ENCODE measurements at places on chromosomes 1 and 21.
A peak's percentile ranks its signal among the peaks of the same experiment; 100 is the strongest.

DNA sequence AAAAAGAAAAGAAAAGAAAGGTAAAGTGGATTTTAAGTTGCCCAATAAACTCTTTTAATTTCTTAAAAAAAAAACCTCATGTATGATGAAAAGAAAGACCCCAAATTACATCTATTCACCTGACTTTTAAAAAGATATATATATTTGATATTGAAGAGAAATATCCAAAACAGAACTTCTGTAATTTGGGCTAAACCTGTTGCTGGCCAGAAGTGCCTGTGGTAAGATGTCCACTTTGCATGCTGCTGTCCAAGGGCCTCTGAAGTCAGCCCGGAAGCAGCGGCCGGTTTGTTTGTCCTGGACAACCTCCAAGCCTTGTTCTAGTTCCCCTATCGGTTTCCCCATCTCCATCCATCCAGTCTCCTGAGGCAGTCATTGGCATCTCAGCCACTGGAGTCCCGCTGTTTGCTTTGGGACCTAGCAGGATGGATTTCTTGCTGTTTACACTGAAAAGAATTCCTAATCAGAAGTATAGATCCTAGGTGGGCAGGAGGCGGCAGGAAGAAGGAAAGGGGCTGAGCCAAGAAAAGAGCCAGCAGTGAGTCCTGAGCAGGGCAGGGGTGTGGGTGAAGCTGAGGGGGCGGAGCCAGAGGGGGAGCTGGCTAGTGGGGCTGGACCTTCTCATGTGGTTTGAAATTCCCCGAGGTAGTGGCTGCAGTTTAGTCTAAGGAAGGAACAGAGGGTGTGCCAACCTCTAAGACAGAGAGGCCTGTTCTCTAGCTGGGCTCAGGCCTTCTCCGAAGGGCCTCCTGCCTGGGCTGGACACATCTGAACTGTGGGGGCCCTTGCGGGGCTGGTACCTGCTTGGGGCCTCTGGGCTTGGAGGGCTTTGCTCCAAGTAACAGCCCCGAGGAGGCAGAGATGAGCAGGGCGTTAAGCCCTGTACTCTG, 3.3 kb downstream of the NCMAP start:
- DNase-seq: peak; percentile 67

GRCh38 chr1:34478515-34479076, 276.3 kb upstream of the GJB5 start:
- DNase-seq: no peak

GRCh38 chr21:38945545-38946245, 140.0 kb downstream of the ETS2 start:
- no peak for DNase-seq

DNA sequence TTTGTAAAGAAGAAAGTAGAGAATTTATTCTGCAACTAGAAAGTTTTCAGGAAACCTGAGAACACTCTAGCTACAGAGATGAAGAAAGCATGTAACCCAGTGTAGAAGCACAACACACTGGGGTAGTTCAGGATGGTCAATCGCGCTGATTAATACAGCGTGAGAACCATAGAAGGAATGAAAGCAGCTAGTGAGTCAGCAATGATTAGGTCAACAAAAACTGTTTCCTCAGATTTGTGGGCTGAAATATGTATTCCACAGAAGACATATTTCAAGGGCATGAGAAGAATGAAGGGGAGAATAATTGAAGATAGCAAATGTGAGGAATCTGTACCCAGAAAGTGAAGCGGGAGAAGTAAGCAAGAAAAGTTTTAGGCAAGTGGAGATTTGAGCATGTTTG, 97.8 kb upstream of the ADGRL2 start:
- peak; percentile 95 for DNase-seq

- DNase-seq: no peak
Observed at GRCh38 chr1:229217716-229218115, 53.2 kb upstream of the RAB4A start.

GRCh38 chr1:213399695-213400094, 348.7 kb downstream of the RPS6KC1 start:
- no peak for DNase-seq

- no peak for DNase-seq
Observed at GRCh38 chr1:42315500-42315899, 19.5 kb downstream of the FOXJ3 start.

DNA sequence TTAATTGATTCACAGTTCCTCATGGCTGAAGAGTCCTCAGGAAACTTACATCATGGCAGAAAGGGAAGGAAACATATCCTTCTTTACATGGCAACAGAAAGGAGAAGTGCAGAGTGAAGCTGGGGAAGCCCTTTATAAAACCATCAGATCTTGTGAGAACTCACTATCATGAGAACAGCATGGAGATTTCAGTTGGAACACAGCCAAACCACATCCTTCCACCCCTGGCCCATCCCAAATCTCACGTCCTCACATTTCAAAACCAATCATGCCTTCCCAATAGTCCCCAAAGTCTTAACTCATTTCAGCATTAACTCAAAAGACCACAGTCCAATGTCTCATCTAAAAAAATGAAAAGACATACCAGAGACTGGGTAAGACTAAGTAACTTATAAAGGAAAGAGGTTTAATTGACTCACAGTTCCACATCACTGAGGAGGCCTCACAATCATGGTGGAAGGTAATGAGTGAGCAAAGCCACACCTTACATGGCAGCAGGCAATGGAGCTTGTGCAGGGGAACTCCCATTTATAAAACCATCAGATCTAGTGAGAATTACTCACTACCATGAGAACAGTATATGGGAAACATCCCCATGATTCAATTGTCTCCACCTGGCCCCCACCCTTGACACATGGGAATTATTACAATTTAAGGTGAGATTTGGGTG, 105.2 kb downstream of the MRPL39 start:
- DNase-seq: no peak

GRCh38 chr1:196501760-196502428, 106.3 kb downstream of the KCNT2 start:
- DNase-seq: no peak

DNA sequence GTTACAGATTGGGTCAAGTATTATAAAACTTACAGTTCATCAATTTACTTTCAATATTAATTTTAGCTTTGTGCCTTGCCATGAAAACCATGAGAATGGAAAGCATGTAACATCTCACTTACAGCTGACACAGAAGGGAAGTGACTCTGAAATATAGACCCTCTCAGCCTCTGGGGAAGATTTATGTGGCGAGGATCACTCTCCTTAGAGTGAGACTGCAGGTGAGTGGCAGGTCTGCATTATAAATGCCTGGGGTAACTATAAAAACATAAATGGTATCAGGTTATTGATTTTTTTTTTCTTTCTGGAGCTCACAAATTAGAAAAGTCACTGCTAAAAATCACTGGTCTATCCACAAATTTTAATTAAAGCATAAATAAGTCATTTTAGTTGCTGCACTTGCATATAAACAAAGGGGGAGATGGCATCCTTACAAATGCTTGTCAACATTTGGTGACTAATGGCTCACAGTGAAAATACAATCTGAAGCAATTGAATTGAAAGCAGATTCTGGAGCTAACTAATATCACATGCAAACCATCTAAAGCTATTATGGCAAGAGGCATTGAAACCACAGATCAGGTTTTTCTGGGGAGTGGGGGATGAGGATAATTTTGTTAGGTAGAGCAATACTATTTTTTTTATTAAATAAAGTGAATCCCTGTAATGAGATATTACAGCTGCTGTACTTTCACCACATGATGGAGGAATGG, 200.9 kb downstream of the TM2D1 start:
- no peak for DNase-seq
